ENCODE measurements at places on chromosomes 3 and 15. TPM values are rescaled to one million over a fixed set of nuclear protein-coding genes. Genes with fewer than 3 reads are reported as not detected.

- DNase-seq, result no peak
Observed at GRCh38 chr3:197021231-197021630, 8.4 kb downstream of the MELTF start.

DNA sequence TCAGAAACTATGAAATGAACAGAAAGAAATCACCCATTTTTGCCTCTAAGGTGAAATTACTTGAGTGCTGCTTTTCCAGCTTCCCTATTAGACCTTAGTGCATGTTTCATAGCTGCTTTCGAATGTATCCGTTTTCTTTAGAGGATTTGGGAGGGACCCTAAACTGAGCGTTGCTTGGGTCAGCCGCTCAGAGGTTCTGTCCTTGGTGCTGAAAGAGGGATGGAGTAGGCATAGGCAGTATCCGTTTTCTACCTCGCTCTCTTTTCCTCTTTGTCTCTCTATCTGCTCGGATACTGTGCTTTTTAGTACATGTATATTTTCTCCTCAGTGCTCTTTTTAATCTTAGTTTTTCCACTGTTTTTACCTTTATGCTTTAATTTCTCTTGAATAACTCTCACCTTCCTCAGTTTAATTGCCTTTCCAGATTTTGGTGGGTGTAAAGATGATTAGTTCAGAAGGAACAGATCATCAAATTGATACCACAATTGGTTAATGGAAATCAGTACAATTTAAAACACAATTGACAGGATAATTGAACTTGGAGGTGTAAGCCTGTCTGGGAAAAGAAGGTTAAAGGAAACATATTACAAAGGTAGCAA is at the start of gene DRD3:
Gene DRD3 (minus strand): TSS at position 283 of the 599 bp plus-strand sequence. CDS start 7,060 bp downstream, outside the sequence.
- no peak for DNase-seq

DNA sequence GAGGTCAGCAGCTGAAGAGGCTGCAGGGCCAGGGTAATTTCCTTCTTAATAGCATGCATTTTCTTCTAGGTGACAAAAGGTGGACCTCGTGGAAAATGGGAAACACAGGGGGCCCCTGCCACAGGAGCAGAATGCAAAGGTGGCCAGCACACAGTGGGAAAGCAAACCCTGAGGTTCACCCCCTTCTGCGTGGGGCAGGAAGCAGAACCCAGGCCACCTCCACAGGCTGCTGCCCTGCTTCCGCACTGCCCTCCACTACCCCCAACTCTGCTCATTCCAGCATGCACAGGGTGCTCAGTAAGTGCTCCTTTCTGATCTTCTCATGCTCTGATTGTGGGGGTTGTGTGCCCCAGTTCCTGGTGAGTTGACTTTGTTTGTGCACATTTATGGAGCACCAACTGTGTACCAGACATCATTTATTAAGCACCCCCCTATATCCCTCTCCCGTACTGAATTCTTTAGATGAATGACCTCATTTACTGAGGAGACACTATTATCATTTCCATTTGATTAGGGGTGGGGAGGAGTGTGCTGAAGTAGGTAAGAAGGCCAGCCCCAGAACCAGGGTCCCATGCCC is 12.7 kb upstream of the FGD5 start:
- no peak for DNase-seq

- peak; percentile 7 for DNase-seq
Observed at GRCh38 chr3:127067116-127067910, 84.4 kb downstream of the PLXNA1 start.

GRCh38 chr3:151219056-151219455 is 16.0 kb upstream of the GPR171 start:
- DNase-seq, result no peak

GRCh38 chr3:65107174-65107573 is 419.4 kb upstream of the ADAMTS9 start:
- no peak for DNase-seq

DNA sequence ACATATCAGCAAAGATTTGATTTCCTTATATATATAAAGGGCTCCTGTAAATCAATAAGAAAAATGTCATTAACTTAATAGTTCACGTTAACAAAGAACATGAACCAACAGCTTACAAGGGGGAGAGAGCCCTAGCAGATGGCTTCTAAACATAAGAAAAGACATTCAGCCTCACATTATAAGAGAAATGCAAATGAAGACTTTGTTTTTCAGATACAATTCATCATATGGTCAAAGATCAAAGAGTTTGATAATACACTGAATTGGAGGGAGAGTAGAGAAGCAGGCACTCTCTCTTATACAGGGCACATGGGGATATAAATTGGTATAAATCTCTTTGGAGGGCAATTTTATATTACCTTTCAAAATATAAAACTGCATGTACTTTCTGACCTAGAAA is 21.1 kb downstream of the RBP2 start:
- no peak for DNase-seq

- no peak for DNase-seq
Observed at GRCh38 chr15:42037656-42038055, 16.8 kb upstream of the PLA2G4E start.

DNA sequence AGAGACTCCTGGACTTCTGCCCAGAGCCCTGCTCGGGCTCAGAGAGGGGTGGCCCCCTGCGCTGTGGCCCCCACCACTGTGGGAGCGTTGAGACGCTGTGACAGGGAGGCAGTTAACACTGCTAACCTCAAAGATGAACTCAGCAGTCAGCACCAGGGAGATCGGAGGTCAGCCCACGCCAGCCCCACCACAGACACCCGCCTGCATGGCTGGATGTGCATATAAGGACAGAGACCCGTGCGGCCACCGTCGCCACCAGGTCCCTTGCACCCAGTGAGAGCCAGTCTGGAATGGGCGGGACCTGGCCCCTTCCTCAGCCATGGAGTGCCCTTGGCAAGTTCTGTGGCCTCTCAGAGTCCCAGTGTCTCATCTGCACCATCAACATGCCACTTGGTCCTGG is 48.5 kb upstream of the FURIN start:
- no peak for DNase-seq

- peak; percentile 48 for DNase-seq
Observed at GRCh38 chr3:46926447-46926846, 48.9 kb downstream of the PTH1R start.

DNA sequence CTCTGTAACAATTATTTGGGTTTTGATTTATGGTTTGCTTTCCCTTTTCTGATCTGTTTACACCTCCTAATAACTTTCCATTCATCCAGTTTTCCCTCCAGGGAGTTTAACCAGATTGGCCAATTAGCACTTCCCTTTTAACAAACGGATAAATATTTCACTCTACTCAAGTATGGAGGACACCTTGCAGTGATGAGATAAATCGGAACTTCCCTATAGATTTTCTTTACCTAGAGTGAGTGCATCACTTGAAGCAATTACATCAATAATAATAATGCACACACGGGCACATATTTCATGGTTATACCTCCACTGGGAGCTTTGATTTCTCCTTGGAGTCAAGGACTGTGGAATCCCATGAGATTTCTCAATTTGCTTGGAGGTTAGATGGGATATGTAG is 239.1 kb upstream of the CFAP20DC start:
- no peak for DNase-seq

GRCh38 chr3:43867436-43868072 is 176.8 kb downstream of the ABHD5 start:
- DNase-seq, result no peak

DNA sequence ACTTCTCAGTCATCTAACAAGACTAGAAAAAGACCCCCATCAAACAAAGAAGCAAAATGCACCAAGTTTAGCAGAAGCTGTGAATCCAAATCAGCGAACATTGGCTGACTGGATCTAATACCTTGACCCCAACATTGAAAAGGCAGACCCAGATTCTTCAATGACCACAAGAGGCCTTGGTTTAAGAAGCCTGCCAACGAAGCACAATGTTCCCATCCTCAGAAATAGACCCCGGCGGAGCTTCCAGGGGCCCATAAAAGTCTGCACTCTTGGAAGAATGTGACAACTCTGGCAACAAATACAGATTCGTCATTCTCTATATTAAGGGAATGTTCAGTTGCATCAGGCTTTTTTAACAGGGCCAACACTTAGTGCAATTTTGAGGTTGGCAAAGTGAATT is 112.8 kb upstream of the BCL6 start:
- DNase-seq, result peak; percentile 81

- no peak for DNase-seq
Observed at GRCh38 chr3:43077261-43077660, 28.6 kb downstream of the POMGNT2 start.

GRCh38 chr3:128392818-128393544 is 73.7 kb downstream of the DNAJB8 start:
- DNase-seq, result no peak

DNA sequence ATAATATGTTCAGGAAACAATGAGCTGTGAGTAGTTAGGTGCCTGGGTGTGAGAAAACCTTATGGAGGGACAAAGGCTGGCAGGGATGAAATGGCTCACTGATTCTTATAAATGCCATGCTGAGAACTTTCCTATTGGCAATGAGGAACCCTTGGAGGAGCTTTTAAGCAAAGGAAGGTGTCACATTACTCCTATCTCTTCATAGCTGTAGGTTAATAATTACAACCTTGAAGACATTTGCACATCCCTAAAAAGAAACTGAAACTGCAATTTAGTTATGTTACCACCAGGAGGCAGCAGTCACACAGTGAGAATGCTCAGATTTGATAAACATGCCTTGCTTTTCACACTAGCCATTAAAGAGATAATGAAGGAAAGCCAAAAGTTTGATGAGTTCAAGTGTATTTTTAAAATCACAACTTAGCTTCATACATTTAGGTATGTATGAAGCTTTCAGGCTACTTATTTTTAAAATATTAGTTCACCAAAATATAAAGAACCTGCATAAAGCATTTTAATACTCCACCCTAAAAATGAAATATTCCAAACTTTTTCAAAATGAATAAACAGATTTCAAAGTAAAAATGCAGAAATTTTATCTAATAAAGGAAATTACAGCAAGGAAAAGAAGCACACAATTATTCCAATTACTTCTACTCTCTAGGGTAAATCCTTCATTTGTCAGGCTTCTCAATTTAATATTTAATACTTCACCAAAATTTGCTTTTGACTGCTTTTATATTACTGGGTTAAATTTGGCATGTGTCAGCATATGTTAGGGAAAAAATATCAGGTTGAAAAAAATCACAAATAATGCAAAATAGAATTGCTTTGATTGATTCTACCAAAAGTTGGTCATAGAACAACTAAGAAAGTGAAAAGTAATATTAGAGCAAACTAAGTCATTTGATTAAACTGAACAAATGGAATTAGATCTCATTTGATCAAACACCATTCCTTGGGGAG is 136.9 kb upstream of the SLC2A2 start:
- DNase-seq, result no peak

DNA sequence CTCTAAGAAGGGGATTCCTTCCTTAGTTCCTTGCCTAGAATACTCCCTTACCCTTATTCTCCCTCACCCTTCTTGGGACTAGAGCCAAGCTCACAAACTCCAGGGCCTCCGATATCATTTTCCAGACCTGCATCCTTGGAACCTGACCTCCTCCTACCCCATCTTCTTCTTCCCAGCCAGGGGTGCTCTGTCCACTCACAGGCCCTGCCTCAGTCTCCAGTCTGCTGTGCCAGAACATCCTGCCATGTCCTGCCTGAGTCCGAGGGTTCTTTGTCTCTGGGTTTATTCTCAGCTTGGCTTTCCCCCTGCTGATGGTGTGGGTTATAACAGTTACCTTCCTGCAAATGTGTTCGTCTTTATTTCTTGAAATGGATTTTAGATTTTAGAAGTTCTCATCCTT is 59.9 kb upstream of the MCF2L2 start:
- DNase-seq, result no peak

GRCh38 chr3:120410541-120410940 is 40.3 kb downstream of the FSTL1 start:
- no peak for DNase-seq

- DNase-seq, result no peak
Observed at GRCh38 chr15:94206463-94207167, 24.7 kb upstream of the MCTP2 start.

GRCh38 chr3:182413061-182413460 is 380.2 kb upstream of the ATP11B start:
- DNase-seq, result no peak

GRCh38 chr3:126358816-126359181 is 1.6 kb upstream of the KLF15 start:
- peak; percentile 48 for DNase-seq

DNA sequence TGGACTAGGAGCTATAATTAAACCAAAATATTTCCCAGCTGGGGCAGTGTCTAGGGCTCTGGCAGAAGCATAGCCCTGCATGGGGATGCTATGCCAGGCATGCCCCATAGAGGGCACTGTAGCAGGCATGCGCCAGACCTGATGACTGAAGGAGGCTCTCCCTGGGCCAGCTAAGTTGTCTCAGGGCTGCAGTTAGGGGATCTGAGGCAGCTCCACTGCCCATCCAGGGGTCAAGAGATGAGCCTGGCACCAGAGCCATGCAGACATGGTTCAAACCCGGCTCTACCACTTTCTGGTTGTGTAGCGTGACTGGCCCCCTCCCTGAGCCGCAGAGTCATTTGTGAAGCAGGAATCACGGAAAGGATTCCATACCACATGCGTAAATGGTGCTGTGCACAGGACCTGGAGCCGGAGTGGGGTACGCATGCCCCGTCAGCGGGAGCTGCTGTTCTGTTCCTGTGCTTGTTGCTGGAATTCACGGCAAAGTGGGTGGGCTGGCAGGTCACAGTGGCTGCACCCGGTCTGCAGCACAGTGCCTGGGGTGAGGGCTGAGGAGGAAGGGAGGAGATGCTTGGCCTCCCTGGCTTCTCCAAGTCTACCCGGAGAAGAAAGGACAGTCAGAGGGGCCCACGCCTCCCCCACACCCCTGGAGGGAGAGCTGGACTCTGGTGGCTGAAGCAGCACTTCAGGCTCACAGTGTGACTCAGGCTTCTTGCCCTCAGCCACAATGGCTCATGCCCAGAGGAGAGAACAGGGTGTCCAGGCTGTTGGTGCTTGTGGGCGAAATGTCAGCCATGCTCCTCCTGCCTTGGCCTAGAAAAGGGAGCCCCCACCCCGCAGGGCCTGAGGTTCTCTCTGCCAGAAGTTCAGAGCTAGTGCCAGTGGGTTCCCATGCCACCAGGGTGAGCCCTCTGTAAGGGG is 43.1 kb downstream of the DNASE1L3 start:
- DNase-seq, result peak; percentile 68

GRCh38 chr15:34070003-34070402 is 31.0 kb upstream of the AVEN start:
- DNase-seq, result no peak

GRCh38 chr3:72411843-72412242 is 436.4 kb downstream of the SHQ1 start:
- no peak for DNase-seq

Gene KCNAB1
- 1.1 TPM for polyA plus RNA-seq

Gene SLC7A14
- polyA plus RNA-seq, result 0.01 TPM

Gene CHRM5
- polyA plus RNA-seq, result 0.04 TPM

Gene BCL6
- polyA plus RNA-seq, result 43.2 TPM

Gene CSPG5
- polyA plus RNA-seq, result 0.25 TPM

Gene PRTG
- polyA plus RNA-seq, result 0.15 TPM

Gene VGLL3
- polyA plus RNA-seq, result 1.2 TPM

Gene SST
- polyA plus RNA-seq, result 0.85 TPM

Measured in psoas muscle (tissue), 8 donors.